Immature natural killer cell (primary cell): ENCODE measurements at places on chromosomes 5 and 9. TPM values are rescaled to one million over a fixed set of nuclear protein-coding genes. Genes with fewer than 3 reads are reported as not detected.
A peak's percentile ranks its signal among the peaks of the same experiment; 100 is the strongest.

Gene NDUFS6
- polyA plus RNA-seq, result 75.8 TPM

Gene ADGRD2
- not detected for polyA plus RNA-seq

Gene CTNND2
- not detected for polyA plus RNA-seq

Gene GMCL2
- not detected for polyA plus RNA-seq

Gene ERCC8
- 12.9 TPM for polyA plus RNA-seq

Gene UBTD2
- 1.5 TPM for polyA plus RNA-seq

Gene TRIO
- 2.3 TPM for polyA plus RNA-seq

DNA sequence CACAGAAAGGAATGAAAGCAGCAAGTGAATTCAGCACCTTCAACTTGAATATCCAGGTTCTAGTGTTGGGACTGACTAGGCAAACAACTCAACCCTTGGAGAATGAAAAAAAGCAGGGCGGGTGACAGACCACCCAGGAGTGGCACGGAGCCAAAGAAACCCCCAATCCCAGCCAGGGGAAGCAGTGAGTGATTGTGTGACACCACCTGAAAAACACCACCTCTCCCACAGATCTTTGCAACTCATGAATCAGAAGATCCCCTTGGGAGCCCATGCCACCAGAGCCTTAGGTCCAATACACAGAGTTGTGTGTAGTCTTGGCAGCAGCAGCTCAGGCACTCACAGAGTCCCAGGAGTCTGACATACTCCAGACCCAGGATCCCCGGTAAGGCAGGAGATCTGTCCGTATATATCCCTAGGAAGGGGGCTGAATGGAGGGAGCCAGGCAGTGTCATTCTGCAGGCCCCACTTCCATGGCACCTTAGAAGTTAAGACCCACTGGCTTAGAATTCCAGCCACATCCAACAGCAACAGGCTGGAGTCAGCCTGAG, 22.1 kb upstream of the ROR2 start:
- no peak for DNase-seq

DNA sequence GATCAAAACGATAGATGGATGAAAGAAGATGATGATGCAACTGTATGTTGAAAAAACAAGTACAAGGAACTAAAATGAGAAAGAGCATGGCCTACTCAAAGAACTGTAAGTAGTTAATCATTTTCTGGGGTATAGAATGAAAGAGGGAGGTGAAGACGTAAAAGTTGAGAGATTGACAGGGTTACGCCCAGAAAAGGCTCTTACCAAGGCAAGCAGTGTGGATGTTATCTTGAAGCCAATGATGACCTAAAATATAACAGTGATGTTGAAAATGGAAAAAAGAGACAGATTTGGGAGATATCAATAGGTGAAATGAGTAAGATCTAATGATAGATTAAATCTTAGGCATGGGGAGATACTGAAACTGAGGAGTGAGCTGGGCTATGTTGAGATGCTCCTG, 80.4 kb upstream of the GNAQ start:
- DNase-seq, result no peak

DNA sequence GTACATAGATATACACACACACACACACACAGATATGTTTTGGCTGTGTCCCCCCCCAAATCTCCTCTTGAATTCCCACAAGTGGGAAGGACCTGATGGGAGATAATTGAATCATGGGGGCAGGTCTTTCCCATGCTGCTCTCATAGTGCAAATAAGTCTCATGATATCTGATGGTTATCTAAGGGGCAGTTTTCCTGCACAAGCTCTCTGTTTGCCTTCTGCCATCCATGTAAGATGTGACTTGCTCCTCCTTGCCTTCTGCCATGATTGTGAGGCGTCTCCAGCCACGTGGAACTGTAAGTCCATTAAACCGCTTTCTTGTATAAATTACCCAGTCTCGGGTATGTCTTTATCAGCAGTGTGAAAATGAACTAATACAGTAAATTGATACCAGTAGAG, 15.9 kb upstream of the ALDOB start:
- DNase-seq, result no peak

DNA sequence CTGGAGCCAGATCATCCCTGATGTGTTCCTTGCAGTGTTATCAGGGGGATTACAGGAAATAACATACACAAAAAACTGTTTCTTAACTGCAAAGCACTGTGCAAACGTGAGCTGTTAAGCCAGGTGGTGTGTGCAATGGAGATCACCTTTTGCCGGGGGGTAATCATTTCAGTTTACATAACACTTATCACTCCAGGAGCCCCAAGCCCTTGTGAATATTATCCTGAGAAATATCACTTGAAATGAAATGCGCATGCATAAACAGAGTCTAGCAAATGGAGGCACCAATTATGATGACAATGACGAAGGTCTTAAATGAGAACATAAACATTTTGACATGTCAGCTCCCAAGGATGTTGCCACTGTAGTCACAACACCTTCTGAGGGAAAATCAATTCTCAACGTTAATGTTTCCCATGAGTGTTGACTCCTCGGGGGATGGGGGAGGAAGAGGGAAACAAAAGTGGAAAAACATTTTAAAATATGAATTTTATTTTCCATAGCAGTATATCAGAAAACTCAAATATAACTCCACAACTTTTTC, 54.5 kb upstream of the RAD23B start:
- no peak for DNase-seq

- DNase-seq, result no peak
Observed at GRCh38 chr5:89397096-89397495, 514.1 kb upstream of the MEF2C start.

DNA sequence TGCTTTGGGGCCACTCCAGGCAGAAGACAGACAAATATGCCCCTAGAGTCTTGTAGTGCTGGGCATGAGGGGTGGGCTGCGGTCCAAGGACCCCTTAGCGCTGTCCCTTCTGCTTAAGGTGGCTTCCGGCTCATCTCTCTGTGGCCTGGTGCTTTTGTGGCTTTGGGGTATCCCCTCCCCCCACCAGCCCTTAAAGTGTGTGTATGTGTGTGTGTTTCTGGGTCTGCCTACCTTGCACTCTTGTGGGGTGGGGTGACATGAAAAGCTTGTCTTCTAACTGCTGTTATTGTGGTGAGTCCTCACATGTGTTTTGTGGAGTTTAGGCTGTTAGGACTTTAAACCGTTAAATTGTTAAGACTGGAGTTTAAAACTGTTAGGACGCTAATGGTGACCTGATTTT, 23.6 kb downstream of the MARCHF6 start:
- peak; percentile 54 for DNase-seq

DNA sequence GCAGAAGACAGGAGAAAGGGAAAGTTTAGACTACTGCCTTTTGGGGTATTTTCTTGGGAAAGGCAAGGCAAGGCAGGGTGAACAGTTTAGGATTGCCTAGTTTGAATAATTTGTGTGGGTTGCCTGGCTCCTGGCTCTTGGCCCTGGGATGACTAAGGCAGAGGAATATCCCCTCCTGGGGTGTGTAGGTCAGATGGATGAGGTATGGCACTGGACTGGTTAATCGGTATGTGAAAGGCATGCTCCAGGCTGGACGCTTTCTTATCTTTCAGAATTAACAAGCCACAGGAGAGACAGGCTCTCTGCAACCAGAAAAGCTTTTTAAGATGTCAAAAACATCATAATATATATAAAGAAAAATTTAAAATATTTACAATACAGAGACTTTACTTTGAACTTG, 58.6 kb downstream of the STARD4 start:
- DNase-seq, result no peak

DNA sequence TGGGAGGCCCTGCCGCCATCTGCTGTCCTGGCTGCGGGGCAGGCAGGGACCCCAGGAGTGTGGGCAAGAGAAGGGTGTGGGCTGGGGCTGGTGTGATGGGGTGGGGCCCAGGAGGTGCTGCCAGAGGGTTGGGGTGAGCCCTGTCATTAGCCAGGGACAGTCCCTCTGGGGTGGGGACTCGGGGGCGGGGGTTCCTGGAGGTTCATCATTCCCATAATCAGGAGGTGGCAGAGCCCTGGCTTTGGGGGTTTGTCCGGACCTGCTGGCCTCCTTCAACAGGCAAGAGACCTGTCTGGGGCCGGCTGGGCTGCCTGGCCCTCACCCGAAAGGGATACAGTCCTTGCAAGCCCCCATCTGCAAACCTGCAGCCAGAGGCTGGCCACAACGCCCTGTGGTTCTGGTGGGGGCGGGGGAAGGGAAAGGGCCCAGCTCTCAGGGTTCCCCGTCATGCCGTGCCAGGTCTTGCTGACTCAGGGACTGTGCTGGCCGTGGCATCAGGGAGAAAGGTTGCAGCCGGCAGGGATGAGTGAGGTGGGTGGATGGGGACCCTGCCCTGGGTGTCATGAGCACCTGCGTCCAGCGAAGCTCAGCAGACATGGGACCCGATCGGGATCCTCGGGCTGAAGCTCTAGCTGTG, 65.2 kb downstream of the MRPL36 start:
- DNase-seq, result no peak

DNA sequence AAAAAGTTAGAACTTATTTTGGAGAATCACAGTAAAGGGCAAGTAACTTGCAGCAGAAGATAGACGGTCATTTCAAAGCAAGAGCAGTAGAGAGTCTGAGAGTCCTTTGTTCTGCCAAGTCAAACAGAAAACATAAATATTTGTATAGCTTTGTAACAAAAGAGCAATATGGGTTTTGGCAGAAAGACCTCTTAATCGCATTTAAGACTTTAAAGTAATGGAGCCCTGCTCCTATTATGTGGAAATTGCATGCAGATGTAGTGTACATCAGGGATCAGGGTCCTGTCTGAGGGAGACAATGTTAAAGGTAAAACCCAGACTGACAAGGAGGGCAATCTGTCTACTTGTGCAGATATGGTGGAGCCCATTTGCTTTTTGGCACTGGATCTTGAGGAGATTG, 87.2 kb downstream of the PGM5 start:
- no peak for DNase-seq

- DNase-seq, result no peak
Observed at GRCh38 chr9:136697146-136697820, 10.0 kb upstream of the AGPAT2 start.

DNA sequence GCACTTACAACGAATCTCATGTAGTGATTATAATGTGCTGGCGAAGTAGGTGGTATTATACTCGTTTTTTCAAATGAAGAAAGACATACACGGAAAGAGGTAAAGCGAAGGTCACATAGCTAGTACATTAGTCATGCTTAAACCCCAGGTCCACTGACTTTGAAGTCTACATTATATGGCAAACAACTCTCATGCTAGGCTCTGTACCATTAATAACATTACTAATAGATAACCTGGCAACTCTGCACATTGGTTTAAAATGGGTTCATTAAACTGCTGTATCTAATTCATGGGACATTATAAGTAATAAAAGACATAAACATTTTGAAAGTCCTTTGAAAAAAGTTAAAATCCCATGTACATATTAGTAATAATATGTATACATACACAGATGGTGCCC, 21.2 kb downstream of the FYB1 start:
- no peak for DNase-seq

DNA sequence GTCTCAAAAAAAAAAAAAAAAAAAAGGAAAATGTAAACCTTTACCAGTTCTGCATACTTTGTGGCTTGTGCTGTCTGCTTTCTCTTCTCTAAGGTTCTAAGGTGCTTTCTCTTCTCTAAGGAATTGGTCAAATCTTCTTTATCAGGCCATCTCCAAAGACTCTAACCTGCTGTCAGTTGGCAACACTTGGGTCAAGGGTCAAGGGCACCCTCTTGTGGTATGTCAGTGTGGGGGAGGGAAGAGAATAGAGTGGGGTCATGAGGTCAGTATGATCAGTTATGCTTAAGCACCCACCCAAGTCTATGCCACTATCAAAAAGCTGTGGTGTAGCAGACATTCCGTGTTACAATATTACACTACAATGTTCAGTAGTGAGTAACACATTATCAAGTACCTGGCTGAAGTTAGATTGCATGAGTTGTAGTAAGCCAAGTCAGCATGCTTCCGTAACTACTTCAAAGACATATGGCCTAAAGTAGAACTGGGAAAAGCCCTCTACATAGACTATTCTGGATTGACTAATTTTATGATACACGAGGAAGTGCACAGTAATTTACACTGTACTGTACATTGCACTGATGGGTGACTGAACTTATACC, 25.0 kb upstream of the CCL28 start:
- no peak for DNase-seq

- DNase-seq, result no peak
Observed at GRCh38 chr9:113399646-113400200, 1.4 kb downstream of the ALAD start.

GRCh38 chr5:99706160-99706559, 777.4 kb upstream of the CHD1 start:
- DNase-seq, result no peak

- DNase-seq, result no peak
Observed at GRCh38 chr5:83628360-83628759, 92.3 kb downstream of the HAPLN1 start.

DNA sequence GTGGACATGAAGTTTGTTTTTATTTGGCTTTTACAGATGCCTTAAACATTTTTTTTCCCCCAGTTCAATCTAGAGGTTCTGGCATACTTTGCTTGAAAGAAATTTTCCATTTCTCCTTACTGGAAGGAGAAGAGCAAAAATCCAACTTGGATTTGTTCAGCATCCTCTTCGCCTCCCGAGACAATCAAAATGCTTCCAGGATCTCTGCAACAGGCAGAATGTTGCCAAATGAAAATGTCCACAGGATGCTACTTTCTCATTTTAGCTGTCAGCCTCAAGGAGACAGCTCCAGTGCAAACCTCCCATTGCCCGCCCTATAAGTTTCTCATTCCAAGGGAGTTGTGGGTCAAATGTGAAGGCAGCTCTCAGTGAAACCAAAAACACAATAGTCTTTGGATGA, 1972.1 kb downstream of the MAT2B start:
- no peak for DNase-seq

- no peak for DNase-seq
Observed at GRCh38 chr5:77882670-77883257, 106.6 kb upstream of the TBCA start.

GRCh38 chr5:14204785-14205321, 61.7 kb downstream of the TRIO start:
- no peak for DNase-seq
